ENCODE measurements at places on chromosomes 1 and 21. TPM values are rescaled to one million over a fixed set of nuclear protein-coding genes. Genes with fewer than 3 reads are reported as not detected.

DNA sequence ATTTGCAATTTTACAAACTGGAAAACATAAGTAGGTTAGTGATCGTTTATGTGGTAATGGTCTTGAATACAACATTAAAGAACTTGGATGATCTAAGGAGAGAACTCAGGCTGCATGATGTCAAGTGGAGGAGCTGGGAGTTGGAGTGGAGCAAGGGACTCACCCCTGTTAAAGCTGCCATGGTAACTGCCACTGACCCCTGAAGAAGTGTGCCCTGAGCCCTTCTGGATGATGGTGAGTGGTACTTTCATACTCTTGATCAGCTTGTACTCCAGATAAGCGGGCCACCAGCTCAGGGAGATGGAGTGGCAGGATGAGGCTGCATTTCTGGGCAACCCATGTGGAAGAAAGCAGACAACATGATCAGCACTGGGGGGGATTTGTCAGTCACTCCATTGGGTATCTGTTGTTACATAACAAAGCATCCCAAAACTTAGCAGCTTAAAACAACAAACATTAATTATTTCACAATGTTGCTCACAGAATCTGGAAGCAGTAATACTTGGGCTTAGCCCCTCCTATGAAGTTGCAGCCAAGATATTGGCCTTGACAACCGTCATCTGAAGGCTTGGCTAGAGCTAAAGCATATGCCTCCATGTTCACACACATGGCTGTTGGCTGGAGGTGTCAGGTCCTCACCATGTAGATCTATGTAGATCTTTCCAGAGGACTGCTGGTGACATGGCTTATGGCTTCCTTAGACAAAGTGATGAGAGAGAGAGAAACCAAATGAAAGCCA lies 213.8 kb downstream of the DUSP10 start:
- DNase-seq: no peak

- no peak for DNase-seq
These were observed 24.2 kb upstream of the PHTF1 start for GRCh38 chr1:113783254-113784103.

- no peak for DNase-seq
These were observed 15.3 kb downstream of the CD2 start for GRCh38 chr1:116769561-116769977.

DNA sequence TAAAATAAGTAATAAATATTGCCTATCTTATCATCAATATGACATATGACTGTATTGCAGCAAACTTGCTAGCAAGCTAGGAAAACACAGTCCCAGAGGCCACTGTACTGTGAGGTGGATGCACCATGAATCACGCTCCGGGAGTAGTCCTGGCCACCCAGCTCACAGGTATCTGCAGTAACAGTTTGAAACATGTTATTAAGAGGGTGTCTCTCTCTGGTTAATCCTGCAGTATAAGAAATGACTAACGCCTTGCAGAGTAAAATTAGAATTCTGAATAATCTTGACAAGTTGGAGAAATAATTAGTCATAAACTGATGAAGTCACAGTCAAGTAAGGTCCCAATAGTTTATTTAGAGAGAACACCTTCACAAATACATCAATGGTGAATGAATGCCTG lies 34.0 kb upstream of the DPT start:
- DNase-seq: no peak

DNA sequence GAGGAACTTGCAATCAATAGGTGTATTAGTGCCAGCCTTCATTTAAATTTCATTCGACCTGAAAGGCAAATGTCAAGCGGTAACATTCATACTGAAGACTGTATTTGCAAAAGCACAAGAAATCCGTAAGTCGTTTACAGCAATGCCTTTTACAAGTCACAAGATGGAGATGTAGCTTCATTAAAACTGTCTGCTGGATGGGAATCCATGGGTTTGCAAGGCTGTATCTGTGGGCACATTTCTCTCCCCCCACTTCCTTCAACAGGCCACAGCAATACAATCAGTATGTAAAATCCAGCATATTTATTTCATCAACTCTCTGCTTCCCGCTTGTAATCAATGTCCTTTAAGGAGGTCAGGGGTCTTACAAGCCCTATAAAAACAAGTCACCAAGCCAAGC lies 147.1 kb downstream of the SLC45A1 start:
- DNase-seq: no peak

- DNase-seq: no peak
These were observed 14.0 kb downstream of the HSF2BP start for GRCh38 chr21:43645136-43645891.

GRCh38 chr1:19664453-19665185 lies at the start of gene HTR6:
TSS of gene HTR6 (plus strand) at chr1:19664875. CDS start at chr1:19665754, 879 bp downstream.
- DNase-seq: no peak

Gene USH2A
- 2.3 TPM for total RNA-seq

Gene CFAP141
- not detected for total RNA-seq

Gene FHL3
- 13.3 TPM for total RNA-seq

Gene KCNK1
- 29.7 TPM for total RNA-seq

Gene KCNA3
- total RNA-seq: 0.47 TPM

Data from left ventricle myocardium superior (tissue), 1 donor.